ENCODE measurements at places on chromosomes 6 and 20.

DNA sequence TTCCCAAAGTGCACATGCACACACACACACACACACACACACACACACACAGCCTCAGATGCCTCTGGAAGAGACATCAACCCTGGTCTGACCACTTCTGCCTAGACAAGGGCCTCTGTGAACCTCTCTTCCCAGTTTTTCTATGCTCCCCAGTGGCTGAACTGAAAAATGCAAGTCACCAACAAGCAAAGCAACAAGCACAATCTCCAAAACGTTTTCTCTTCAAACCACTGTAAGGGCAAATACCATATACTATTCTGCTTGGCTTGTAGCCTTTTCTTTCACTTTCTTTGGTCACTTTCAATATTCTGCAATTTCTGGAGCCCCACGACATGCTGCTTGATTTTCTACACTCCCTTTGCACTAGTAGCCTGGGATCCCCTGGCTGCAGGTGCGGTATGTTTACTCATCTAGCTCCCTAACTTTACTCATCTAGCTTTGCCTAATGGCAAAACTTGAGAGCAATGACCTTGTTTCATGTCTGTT, 121.4 kb upstream of the DST start:
- no peak for DNase-seq

DNA sequence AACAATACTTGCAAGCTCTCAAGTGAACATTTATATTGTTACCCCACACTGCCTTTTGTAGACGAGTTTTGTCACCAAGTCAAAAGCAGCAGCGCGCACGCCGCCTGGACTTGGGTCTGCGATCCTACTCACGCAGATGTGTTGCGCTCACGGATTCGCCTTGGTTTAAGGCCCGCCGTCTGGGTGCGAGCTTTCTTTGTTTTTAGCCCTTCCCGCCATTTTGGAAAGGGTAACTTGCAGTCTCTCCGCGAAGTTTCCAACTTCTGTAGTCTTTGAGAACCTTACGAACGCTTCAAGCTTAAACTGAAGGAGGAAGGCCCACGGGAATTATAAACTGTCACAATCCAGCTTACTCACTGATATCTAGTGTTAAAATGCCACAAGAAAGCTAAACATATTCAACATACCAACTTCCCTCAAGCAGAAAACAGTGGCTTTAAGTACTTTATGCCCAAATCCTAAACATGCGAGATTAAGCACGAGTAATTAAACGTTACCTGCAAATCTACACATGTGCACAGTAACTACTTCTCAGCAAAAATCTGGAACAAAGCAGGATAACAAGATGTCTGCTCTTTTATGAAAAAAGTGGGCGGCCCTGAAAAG, 80.4 kb upstream of the BTN3A2 start:
- peak; percentile 63 for DNase-seq

GRCh38 chr20:54086507-54087039, 16.2 kb upstream of the BCAS1 start:
- DNase-seq: no peak

GRCh38 chr20:11112832-11113231, 439.0 kb upstream of the JAG1 start:
- DNase-seq: no peak

DNA sequence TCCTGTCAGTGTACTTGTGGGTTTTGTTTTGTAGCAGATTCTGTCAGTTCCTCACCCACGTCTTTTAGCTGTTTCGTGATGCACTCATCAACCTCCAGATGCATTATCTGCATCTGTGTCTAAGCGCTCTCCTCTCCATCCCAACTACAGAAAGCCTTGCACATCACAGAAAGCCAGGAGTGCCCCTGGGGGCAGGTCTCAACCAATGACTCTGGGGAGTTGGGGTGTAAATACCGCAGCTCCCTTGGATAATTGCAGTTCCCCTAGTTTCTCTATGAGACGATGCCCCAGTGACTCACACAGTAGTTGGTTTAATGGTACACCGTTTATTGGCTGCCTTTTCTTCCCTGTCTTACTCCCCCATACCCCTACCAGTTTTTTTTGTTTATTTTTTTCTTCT, 158.1 kb downstream of the SOX4 start:
- DNase-seq: no peak

DNA sequence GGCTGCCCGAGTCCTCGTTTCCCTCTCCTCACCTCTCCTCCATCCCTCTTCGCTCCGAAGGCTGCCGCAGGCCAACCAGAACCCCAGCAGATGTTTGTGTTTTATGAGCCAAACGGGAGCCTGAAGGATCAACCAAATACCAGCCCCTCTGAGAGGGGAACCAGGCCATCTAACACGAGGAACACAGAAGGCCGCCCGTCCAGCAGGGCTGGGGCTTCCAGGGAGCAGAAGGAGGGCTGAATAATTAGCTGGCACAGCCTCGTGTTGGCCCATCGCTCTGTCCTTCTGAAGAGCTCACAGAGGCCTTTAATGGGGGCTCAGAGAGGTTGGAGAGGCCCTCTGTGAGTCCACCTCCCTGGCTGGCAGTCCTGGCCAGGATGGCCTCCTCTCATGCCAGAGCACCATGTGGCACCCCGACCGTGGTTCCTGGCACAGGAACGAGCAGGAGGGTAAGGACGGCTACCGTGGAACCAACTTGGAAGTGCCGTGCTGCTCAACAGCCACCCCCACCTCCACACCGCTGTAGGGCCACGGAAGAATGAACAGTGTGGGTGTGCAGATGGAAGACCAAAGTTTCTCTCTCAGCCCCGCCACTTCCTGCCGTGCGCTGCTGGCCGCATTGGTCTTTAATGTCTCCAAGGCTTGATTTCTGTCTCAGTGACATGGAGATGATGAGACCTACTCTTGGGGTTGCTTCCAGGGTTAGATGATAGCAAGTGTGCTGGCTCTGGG, 155.2 kb downstream of the SCML4 start:
- DNase-seq: no peak

DNA sequence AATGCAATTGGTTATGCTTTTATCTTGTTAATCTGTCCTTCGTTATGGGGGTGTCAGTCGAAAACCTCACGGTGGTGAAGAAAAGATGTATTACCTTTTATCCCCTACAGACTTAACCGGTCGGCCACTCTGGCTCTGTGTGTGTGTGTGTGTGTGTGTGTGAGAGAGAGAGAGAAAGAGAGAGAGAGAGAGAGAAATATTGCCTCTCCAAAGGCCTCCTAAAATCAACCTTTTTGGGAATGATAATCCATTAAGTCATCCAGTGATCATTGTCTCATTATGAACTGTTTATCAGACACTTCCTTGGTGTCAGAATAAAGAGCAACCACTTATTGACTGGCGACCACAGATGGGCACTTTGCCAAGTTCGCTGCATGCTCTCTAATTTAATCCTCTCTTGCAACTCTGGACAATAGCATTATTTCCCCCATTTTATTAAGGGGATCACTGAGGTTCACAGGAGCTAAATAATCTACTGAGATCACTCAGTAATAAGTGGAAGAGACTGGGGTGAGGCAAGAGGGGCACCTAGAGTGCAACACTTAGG, 30.7 kb downstream of the SLC35D3 start:
- DNase-seq: no peak

DNA sequence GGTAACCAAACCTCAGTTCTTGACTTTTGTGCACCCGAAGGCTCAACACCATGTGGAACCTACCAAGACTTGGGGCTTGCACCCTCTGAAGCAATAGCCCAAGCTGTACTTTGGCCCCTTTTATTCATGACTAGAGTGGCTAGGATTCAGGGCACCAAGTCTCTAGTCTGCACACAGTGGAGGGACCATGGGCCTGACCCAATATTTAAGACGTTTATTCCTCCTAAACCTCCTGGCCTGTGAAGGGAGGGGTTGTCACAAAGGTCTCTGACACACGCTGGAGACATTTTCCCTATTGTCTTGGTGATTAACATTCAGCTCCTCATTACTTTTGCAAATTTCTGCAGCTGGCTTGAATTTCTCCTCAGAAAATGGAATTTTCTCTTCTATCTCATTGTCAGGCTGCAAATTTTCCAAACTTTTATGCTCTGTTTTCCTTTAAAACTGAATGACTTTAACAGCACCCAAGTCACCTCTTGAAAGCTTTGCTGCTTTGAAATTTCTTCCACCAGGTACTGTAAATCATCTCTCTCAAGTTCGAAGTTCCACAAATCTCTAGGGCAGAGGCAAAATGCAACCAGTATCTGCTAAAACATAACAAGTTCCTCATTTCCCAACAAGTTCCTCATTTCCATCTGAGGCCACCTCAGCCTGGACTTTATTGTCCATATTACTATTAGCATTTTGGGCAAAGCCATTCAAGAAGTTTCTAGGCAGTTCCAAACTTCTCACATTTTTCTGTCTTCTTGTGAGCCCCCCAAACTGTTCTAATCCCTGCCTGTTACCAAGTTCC, 481.4 kb upstream of the BTBD3 start:
- DNase-seq: no peak

GRCh38 chr6:69784595-69785377, 12.0 kb downstream of the LMBRD1 start:
- DNase-seq: no peak

Data from hematopoietic multipotent progenitor cell treated with erythropoietin and hydrocortisone succinate and interleukin-3 and kit ligand, for 17 days (in vitro differentiated cells).